Pericardium fibroblast (primary cell): ENCODE measurements at places on chromosomes 11 and 22. TPM values are rescaled to one million over a fixed set of nuclear protein-coding genes. Genes with fewer than 3 reads are reported as not detected.

Gene TRIM51
- total RNA-seq, result not detected in 2 replicates

Gene LMO1
- total RNA-seq, result not detected in 2 replicates

Gene LMO2
- 0.51 and 2.6 TPM in 2 replicates for total RNA-seq

Gene BTG4
- total RNA-seq, result not detected in 2 replicates

Gene POLR3H
- total RNA-seq, result 16.7 and 17.9 TPM in 2 replicates

Gene PRRG4
- not detected in 2 replicates for total RNA-seq

Gene PATE2
- total RNA-seq, result not detected in 2 replicates

Gene CTSW
- total RNA-seq, result not detected in 2 replicates

Gene OR10A2
- not detected in 2 replicates for total RNA-seq

Gene SLC15A3
- 3.5 and 6.3 TPM in 2 replicates for total RNA-seq

Gene ARVCF
- 14.5 and 18.3 TPM in 2 replicates for total RNA-seq
